NCI-H1930 (cell line): ENCODE measurements at places on chromosomes 2 and 18.

- no peak for DNase-seq
Observed at GRCh38 chr18:22827741-22828140, 105.4 kb upstream of the RBBP8 start.

GRCh38 chr2:136257893-136258292 lies 139.9 kb upstream of the CXCR4 start:
- no peak for DNase-seq

DNA sequence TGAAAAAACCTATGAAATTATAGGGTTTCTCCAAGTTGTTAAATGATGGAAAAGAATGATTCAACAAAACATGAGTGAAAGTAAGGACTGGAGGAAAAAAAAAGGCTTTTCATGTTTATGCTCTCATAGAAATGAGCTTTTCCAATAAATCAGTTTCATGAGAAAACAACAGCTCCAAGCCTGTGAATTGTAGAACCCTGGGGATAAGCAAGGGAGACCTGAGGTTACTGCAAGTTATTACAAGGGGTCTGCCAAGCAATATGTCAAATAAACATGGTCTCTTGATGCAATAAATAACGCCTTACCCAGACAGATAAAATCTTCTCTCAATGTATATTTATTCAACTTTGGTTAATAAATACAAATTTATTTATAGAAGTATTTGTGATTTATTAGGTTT lies 577.9 kb upstream of the GCFC2 start:
- DNase-seq, result no peak

- DNase-seq, result no peak
Observed at GRCh38 chr2:209138079-209138478, 285.8 kb upstream of the MAP2 start.

- DNase-seq, result no peak
Observed at GRCh38 chr2:30679426-30680088, 127.7 kb downstream of the CAPN13 start.

DNA sequence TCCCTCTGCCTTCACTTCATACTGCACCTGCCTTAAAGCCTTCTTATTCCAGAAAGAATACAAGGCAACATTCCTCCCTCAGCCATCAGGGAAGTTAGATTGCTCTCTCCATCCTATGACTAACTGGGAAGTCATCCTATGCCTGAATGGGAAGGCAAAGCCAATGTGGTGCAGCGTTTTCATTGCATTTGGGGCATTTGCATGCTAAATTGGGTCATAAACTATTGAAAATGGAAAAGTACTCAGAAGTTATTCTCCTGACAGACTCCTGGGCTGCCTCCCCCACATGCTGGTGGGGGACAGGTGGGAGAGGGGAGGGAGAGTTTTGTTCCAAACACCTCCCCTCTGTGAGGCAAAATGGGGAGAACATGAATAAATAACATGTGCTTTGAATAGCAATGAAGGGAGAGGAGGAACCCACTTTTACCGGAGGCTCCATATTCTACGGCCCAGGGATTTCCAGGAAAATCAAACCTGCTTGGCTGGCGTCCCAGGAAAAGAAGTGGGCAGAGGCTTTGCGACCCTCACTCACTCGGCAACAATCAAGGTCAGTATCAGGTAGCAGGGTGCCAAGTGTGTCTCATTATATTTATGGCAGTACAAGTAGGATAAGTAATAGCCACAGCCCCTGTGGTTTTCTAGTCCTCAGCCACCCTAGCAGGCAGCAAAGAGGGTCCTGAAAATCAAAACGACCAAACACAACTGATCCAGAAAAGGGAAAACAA lies 84.1 kb downstream of the BOD1L2 start:
- DNase-seq, result no peak
